T-helper 2 cell treated with Interferon-gamma antibody and Interleukin-4, amounts not matched to agents 5 μg/mL and 100 μg/mL, for 36 hours (primary cell): ENCODE measurements at places on chromosomes 2 and 18.

DNA sequence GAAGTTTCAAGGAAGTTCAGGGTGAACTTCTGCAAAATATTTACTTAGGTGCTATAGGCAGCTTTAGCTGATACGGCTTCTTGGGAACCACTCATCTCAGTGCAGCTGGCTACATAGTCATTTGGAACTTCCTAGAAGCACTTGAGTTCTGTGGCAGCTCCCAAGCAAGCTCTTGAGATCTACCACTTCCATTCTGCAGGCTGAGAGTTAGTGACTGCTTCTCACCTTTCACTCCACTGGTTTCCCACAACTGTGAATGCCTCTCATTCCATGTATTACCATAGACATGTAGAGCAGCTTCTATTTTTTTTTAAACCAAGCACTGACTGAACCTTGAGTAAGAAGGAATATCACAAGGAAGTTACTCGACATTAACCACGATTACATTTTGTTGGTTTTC lies 994.1 kb upstream of the ACVR2A start:
- no peaks in the 10 kb centered on the region for H3K36me3 ChIP-seq
- no peak overlapping the region for H3K27ac ChIP-seq
- no peaks in the 10 kb centered on the region for H3K27me3 ChIP-seq

GRCh38 chr2:5696945-5697521 lies 4.8 kb downstream of the SOX11 start:
- no peak for DNase-seq
- peaks cover 2% of the 10 kb centered on the region for H3K36me3 ChIP-seq
- H3K4me3 ChIP-seq, result no peak overlapping the region
- peaks cover 5% of the 10 kb centered on the region for H3K4me1 ChIP-seq

DNA sequence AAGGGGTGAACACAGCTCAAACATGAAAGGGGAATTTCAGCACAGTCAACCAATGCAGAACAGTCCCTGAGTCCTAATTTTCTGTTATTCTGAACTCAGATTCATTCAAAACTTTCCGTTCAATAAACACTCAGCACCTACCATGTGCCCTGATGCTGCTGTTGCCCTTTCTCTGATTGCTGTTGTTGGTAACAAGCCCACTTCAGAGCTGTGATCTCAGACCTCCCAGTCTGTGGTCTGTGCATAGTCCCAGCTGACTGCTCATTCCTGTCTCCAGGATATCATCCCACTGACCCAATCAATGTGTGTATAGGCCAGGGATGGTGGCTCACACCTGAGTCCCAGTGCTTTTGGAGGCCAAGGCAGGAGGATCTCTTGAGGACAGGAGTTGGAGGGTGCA lies 82.7 kb upstream of the SLC35G4 start:
- H3K36me3 ChIP-seq, result no peaks in the 10 kb centered on the region
- no peak overlapping the region for H3K4me3 ChIP-seq
- no peak for DNase-seq

DNA sequence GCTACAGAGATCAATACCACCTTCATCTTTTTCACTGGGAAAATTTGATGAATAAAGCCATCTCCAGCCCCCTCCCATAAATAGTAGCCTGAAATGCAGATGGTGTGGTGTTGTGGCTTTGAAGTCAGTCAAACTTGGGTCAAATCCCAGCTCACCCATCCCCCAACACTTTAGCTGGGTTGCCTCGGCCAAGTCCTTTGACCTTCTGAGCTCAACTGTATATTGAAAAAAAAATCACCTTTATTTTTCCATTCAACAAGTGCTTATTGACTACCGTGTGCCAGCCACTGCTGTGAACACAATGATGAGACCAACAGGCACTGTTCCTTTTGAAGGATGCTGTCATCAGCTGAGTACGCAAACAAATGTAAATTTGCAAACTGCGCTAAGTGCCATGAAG lies 35.1 kb upstream of the NTSR2 start:
- DNase-seq, result no peak
- H3K36me3 ChIP-seq, result no peaks in the 10 kb centered on the region
- no peaks in the 10 kb centered on the region for H3K4me1 ChIP-seq
- no peak overlapping the region for H3K4me3 ChIP-seq
- H3K27me3 ChIP-seq, result peaks cover 7% of the 10 kb centered on the region
- no peak overlapping the region for H3K27ac ChIP-seq

DNA sequence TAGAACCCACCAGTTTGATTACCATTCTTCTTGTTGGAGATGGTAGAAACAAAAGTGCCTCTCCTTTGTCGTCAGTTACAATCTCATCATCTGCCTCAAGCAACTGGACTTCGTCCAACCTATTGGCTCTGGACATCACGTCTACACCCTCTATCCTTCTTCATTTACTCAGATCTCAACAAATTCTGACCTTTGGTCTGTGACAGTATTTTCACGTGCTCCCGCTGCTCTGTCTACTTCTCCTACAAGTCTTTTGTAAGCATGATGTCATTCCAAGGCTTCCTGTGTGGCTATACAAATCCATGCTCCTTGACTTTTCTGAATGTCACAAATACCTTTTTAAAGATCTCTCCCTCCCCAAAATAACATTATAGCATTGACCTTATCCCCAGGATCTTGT lies 43.0 kb upstream of the PID1 start:
- H3K27ac ChIP-seq, result no peak overlapping the region
- no peaks in the 10 kb centered on the region for H3K27me3 ChIP-seq
- DNase-seq, result no peak
- H3K4me3 ChIP-seq, result no peak overlapping the region
- no peaks in the 10 kb centered on the region for H3K4me1 ChIP-seq

DNA sequence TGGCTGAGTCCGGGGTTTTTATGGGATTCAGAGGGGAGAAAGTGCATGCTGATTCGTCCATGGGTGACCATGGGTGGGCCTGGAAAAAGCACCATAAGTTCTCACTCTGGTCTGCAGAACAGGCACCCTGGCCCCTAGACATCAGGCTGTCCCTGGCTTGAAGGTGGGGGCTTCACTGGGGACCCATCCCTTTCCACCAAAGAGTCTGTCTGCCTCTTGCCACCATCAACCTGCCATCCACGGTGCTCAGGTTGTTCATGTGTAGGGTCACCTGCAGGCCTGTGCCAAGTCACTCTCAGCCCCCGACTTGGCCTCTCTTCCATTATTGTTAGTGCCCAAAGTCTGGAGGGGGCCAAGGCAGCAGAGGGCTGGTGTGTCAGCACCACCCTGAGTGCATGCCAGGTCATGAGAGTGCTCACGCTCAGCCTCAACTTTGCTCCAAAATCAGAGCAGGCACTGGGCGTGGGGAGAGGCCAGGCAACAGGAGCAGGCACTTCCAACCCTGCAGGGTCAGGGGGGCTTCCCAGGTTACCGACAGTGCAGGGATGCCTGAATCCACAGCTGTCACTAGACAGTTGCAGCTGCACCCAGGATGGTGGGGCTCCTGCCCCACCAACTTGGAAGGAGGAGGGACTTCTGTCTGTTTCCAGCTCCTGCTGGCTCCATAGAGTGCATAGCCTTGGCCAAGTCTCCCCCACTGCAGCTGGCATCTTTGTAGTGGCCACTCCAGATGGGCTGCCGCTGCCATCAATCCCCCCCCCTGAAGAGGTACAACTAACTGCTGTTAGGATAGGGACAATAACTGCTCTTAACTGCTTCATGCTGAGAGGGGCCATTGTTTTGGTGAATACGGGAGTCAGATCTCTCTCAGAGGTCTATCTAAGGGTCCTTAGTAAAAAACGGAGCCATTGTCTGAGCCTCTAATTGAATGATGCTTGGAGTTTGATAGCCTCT lies 209.3 kb downstream of the AKAIN1 start:
- H3K4me1 ChIP-seq, result no peaks in the 10 kb centered on the region
- no peaks in the 10 kb centered on the region for H3K27me3 ChIP-seq
- DNase-seq, result no peak
- no peaks in the 10 kb centered on the region for H3K36me3 ChIP-seq
- H3K4me3 ChIP-seq, result no peak overlapping the region

GRCh38 chr2:231615058-231615671 lies 22.5 kb downstream of the TEX44 start:
- H3K4me1 ChIP-seq, result peaks cover 56% of the 10 kb centered on the region
- DNase-seq, result no peak
- no peaks in the 10 kb centered on the region for H3K27me3 ChIP-seq
- H3K4me3 ChIP-seq, result peak overlapping the region; percentile 83

- peak; percentile 68 for DNase-seq
- no peaks in the 10 kb centered on the region for H3K36me3 ChIP-seq
- H3K27ac ChIP-seq, result no peak overlapping the region
- H3K4me1 ChIP-seq, result peaks cover 2% of the 10 kb centered on the region
- peaks cover 58% of the 10 kb centered on the region for H3K27me3 ChIP-seq
- peak overlapping the region; percentile 54 for H3K4me3 ChIP-seq
Measured at GRCh38 chr2:219057709-219058540, 2.8 kb downstream of the IHH start.

DNA sequence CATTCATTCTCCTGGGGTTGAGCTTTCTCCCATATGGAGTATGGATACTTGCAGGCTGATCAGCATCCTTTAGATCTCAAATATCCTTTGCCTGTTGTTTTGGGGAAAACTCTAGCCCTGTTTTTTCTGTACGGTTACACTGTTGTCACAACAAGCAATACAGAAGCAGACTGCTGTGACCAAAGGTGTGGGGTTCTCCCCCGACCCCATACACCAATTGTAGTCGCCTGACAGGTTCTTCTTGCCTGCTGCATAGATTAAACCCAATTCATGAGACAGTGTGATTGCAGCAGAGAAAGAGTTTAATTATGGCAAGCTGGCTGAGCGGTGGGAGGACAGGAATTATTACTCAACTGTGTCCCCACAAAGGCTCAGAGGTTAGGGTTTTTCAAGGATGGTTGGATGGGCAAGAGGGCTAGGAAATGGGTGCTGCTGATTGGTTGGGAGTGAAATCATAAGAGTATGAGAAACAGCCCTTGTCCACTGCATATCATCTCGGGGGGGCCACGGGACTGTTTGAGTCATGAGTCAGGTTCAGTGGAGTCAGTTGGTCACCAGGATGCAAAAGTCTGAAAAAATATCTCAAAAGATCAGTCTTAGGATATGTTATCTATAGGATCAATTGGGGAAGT lies 40.6 kb downstream of the ITGB1BP1 start:
- no peak for DNase-seq
- no peaks in the 10 kb centered on the region for H3K4me1 ChIP-seq
- no peak overlapping the region for H3K27ac ChIP-seq
- H3K36me3 ChIP-seq, result no peaks in the 10 kb centered on the region

DNA sequence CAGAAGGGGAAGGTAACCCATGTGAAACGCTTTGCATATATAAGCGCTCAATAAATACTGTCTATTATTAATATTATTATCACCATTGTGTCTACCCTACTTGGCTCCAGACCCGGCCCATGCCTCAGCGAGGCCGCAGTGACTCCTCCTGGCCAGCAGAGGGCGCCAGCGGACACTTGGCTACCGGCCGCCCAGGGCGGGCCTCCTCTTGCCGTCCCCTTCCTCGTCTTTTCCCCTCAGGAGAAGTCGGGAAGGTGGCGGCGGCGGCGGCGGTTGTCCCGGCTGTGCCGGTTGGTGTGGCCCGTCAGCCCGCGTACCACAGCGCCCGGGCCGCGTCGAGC lies at the start of gene AGFG1:
Gene AGFG1, plus strand, starts transcription at position 233 of the 341 bp plus-strand sequence. CDS start 266 bp downstream, outside the sequence.
- peak; percentile 82 for DNase-seq
- peak within 1 kb of the TSS; percentile 87 for H3K27ac ChIP-seq
- H3K36me3 ChIP-seq, result peaks cover 2% of the 10 kb centered on the region
- no peaks in the 10 kb centered on the region for H3K27me3 ChIP-seq
- H3K4me3 ChIP-seq, result peak within 1 kb of the TSS; percentile 96
- peaks cover 25% of the 10 kb centered on the region for H3K4me1 ChIP-seq

DNA sequence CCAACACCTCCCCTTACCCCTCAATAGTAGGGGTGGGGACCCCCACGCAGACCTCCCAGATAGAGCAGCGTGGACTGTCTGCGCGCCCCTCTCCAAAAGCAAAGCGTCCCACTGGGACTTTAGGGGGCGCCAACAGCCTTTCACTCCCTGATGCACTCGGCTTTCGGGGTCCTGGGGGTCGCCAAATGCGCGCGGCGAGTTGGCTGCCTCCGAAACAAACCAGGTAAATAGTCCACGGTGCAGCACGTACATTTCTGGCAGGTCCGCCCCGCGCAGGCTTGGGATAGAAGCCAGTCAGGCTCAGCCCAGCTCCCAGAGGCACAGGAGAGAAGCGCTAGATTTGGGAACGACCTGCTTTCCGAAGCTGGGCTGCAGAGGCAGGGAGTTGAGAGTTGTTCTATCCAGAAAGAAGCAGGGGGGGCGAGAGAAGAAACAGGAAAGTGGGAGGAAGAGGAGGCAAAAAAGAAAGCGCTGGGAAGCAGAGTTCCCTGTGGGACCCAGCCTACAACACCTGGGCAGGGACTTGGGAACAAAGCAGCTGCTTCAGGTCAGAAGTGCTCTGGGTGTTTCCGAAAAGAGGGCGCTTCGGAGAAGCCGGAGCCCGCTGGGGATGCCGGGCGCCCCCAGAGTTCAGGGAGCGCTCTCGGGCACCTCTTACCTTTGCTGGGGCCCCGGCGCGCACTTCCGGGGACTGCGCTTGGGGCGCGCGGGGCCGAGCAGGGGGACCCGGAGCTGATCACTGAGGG lies 544 bp downstream of the EVA1A start:
- peaks cover 63% of the 10 kb centered on the region for H3K27me3 ChIP-seq
- no peak for DNase-seq
- no peaks in the 10 kb centered on the region for H3K36me3 ChIP-seq
- no peak overlapping the region for H3K27ac ChIP-seq
- H3K4me3 ChIP-seq, result peak overlapping the region; percentile 86
- peaks cover 26% of the 10 kb centered on the region for H3K4me1 ChIP-seq

DNA sequence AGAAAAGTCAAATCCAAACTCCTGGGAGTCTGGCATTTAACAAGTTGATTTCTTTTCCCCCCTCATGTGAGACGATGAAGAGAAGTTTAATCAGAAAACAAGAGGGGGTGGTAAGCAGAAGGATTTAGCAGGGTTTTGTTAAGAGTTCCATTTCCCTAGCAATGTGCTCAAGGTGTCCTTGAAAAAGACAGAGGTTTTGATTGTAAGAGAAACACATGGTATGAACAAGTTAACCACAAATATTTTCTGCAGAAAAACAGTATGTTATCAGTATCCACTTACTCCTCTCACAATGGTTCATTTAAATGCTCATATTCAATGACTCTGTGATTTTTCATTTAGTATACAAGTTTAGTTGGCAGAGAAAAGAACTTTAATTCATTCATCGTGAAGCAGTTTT lies 26.8 kb downstream of the LAMA1 start:
- DNase-seq, result no peak
- no peaks in the 10 kb centered on the region for H3K4me1 ChIP-seq
- no peaks in the 10 kb centered on the region for H3K27me3 ChIP-seq
- H3K27ac ChIP-seq, result no peak overlapping the region
- H3K4me3 ChIP-seq, result no peak overlapping the region

DNA sequence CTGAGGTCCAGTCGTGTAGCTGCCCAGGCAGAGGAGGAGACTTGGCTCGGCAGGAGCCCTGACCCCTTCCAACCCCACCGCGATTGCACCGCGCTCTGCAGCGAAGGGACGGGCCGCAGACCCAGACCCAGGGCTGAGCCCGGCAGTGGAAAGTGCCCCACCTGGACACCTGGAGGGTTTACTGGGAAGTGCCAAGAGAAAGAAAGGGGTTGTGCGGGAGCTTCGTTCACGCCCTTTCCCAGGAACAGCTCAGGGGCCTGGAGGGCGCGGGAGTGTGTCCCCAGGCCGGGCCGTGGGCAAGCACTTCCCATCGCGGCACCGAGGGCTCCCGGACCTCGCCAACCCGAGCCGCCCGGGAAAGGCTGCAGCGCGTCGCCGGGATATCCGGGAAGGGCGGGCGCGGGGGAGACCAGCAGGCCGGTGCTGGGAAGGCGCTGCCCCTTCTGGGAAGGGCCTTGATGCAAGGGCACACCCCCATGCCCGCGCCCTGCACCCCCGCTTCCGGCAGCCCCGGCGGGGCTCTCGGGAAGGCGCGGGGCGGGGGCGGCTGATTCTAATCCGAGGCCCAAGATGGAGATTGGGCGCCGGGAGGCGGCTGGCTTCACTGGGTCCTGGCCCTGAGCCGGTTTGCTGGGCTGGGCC lies 36.1 kb upstream of the MRPL33 start:
- peaks cover 6% of the 10 kb centered on the region for H3K4me1 ChIP-seq
- no peaks in the 10 kb centered on the region for H3K27me3 ChIP-seq
